ENCODE measurements at places on chromosomes 13 and 19.

DNA sequence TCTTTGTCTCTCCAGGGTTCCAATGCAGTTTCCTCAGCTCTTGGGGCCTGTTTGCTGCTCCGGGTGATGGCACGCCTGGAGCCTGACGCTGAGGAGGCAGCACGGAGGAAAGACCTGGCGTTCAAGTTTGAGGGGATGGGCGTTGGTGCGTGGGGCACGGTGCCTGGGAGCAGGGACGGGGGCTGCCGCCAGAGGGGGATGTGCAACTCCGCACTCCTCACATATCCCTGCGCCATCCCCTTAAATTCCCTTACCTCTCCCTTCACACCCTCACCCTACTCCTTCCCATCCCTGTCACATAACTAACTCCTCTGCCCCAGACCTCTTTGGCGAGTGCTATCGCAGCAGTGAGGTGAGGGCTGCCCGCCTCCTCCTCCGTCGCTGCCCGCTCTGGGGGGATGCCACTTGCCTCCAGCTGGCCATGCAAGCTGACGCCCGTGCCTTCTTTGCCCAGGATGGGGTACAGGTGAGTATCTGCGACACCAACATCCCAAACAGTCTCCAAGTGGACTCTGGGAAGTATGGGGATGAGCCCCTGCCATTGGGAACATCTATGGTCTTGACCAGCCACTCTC is 31.1 kb downstream of the TRPM4 start:
- no peak for DNase-seq

GRCh38 chr13:79034341-79034740 is 371.7 kb downstream of the RBM26 start:
- DNase-seq = no peak

DNA sequence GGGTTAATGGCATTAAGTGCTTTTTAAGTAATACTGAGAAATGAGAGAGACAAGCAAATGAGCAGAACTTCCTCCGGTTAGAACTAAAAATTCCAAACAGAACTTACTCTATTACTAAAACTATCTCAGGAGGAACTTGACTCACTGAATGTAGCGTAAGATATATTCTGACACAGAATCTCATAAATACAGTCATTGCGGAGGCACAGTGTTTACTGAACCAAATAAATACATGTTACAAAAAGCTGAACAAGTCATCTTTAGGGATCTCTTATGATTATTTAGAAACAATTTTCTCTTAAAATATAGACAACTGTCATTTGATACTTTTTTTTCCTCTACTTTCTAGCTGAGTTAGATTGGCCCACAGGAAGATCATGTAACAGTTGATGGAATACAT is 283.1 kb downstream of the KLF12 start:
- DNase-seq = no peak

GRCh38 chr13:46748300-46748699 is 48.7 kb downstream of the ESD start:
- DNase-seq = no peak

- no peak for DNase-seq
Measured at GRCh38 chr13:70905035-70905434, 796.8 kb upstream of the KLHL1 start.

- DNase-seq = peak; percentile 92
Measured at GRCh38 chr19:17855280-17856152, 4.2 kb upstream of the RPL18A start.

DNA sequence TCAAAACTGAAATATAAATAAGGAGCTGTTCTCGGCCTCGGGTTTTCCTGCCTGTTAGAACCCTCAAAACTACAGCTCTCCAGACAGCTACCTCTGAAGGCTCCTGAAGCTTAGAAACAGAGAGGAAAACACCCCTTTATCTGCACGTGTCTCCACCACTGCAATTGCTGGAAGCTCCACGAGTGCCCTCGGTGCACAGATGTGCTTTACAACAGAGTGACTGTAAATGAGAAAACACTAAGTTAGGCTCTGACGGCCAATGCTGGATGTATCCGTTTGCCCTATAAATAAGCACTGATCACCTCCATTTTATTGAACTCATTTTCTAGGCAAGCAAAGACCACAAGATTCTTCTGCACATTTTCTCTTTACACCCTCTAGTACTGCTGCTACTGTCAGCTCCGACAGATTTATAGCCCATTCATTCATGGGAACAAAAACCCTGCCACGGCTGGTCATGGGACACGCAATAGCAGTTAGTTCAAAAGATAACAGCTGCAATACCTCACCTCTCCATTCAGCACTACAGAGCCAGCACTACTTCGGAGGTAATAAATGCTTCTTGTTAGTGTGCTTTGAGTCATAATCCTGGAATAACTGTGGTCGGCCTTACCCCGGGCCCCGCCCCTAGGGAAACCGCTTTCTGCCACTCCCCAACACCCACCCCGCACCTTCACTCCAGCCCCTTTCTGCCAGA is 241.1 kb upstream of the ZNF507 start:
- DNase-seq = no peak

- DNase-seq = no peak
Measured at GRCh38 chr13:98577836-98578285, 954 bp upstream of the STK24 start.

DNA sequence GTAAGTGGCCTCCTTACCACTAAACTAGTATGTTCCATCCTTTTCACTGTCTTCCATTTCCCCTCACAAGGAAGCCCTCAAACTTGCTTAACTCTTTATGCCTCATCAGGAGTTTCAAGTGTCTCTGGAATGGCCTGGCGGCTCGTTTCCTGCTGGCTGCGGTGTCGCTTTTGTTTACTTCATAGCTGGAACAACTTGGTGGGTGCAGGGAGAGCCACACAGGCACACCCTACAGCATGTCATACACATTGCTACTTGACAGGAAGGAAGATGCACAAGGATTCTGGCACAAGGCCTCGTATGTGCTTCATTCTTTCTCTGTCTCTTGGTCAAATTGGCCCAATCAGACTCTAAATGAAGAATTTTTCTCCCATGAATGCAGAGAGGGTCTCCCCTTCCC is 488.3 kb downstream of the FOXO1 start:
- no peak for DNase-seq

- no peak for DNase-seq
Measured at GRCh38 chr13:33868343-33868994, 50.5 kb downstream of the RFC3 start.

DNA sequence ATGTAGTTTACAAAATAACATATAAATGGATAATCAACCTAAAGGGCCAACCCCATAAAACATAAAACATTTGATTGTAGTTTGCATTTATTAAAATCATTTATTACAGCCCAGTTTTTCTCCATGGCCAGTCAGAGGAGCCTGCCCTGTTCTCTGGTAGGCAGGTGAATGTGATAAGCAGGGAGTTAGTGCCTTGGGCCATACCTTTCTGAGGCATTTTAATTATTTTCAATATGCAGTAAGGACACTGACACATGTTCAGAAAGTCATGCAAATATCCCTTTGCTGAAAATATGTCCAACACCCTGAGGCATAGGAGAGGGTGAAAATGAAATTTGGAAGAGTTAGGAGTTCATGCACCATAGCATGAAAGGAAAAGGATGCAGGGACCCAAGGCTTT is 242.6 kb upstream of the EDNRB start:
- DNase-seq = no peak

- DNase-seq = peak; percentile 73
Measured at GRCh38 chr19:49473868-49474541, at the start of gene FLT3LG. TSS of gene FLT3LG (plus strand) at chr19:49474215. CDS start at chr19:49474640, 425 bp downstream.

DNA sequence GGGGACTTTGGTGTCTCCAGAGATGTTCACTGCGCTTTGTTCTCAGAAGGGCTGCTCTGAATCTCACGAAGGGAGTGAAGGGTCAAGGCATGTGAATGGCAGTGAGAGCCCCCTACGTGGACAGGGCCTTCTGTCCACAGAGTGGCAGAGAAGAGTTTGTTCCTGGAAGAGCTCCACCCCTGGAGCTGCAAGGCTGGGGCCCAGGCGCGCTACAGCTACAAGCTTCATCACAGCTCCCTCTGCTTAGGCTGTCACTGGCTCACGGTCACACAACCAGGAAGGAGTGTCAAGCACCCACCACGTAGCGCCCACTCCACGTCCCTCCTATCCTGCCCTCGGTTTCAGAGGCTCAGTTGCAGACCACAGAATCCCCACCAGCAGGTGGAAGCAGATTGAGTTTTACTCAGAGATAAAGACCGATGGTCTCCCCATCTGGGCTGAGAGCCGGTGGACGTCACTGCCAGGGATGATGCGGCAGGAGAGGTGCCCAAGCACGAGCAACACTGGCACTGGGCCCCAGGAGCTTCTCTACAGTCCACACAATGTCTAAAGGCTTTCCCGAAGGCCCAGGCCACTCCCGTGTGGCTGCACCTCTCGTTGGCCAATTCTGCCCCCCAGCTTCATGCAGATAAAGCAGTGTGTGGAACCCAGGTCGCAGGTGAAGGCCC is 23.0 kb upstream of the TFDP1 start:
- no peak for DNase-seq

GRCh38 chr19:51026554-51026831 is at the start of gene KLK11:
TSS of gene KLK11 (minus strand) at chr19:51026616. CDS start at chr19:51025631, 985 bp downstream.
- DNase-seq = no peak

DNA sequence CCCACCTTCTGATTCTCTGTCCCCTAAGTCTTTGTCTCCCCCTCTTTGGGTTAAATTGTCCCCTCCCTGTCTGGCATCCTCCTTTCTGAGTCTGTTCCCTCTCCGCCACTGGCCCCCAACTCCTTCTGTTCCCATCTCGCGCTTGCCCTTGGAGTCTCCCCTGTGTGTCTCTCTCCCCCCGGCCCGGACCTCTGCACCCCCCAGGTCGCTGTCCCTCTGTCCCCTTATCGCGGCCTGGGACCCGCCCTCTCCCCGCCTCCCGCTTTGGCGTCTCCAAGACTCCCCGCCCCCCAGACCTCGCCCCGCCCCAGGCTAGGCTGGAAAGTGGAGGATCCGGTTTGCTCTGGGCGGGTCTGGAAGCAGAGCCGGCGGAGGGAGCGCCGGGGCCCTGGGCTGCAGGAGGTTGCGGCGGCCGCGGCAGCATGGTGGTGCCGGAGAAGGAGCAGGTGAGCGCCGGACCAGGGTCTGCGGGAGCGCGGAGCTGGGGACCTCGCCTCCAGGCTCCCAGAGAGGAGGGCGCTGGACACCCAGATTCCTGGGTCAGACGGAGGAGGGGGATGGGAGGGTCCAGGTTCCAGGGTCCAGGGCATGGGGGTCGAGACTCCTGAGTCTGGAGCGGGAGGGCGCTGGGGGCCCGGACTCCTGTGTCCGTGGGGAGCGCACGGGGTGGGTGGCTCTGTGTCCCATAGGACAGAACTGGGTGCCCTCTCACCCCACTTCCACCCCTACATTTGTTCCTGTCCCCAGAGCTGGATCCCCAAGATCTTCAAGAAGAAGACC is at the start of gene TRPM4:
Gene TRPM4, plus strand, starts transcription at position 348 of the 780 bp plus-strand sequence. Its CDS starts 75 bp downstream, at position 423.
- DNase-seq = peak; percentile 35

GRCh38 chr13:51922771-51923480 is 61.2 kb downstream of the CCDC70 start:
- DNase-seq = no peak

DNA sequence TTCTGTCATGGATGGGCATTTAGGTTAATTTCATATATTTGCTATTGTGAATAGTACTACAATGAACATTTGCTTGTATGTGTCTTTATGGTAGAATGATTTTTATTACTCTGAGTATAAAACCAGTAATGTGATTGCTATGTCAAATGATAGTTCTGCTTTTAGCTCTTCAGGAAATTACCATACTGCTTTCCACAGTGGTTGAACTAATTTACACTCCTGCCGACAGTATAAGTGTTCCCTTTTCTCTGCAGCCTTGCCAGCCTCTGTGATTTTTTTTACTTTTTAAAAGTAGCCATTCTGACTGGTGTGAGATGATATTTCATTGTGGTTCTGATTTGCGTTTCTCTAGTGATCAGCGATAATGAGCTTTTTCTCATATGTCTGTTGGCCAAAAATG is 6.5 kb downstream of the SIGLEC7 start:
- DNase-seq = no peak

Data from stimulated activated CD8-positive, alpha-beta memory T cell treated with anti-CD3 and anti-CD28 coated beads, Interleukin-7, amount 100 ng/mL, for 24 hours (primary cell).